ENCODE measurements at places on chromosomes 2 and 18.

GRCh38 chr2:97870396-97870843 is 125.3 kb downstream of the TMEM131 start:
- no peak for DNase-seq

DNA sequence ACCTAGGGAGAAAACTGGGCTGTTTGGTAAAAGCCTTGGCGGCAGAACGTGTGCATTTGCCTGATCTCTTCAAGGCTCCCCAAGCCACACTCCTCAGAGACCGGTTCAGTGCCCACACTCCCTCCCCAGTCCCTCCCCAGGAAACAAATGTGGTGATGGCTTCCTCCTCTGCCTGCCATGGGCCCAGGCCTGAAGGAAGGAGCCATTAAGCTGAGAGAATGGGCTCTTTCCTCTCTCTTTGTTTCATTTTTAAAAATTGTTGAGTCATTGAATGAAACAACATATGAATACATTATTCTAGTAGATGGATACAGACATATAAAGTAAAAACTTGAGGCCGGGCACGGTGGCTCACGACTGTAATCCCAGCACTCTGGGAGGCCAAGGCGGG is 50.6 kb upstream of the YWHAQ start:
- no peak for DNase-seq

- no peak for DNase-seq
Measured at GRCh38 chr18:74528913-74529312, 5.4 kb upstream of the CNDP1 start.

DNA sequence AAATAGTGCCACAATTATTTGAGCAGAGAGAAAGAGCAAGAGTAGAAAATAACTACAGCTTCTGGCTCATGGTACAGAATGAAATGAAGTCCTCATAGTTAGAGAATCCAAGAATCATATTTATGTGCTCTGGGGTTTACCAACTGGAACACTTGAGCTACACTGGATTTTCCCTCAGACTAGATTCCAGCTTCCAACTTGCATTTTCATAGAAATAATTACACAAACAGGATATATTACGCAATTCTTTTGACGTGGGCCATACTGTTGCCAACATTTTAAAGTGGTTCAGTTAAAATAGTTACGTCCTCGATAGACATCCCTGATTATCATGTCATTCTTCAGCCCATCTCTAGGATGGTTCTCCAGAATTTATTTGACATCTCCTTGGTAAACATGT is 129.2 kb downstream of the ETAA1 start:
- no peak for DNase-seq

Measured in hypothalamus (tissue), 51 donors.